Psoas muscle (tissue), 8 donors: ENCODE measurements at places on chromosomes 16 and 17. TPM values are rescaled to one million over a fixed set of nuclear protein-coding genes. Genes with fewer than 3 reads are reported as not detected.
A peak's percentile ranks its signal among the peaks of the same experiment; 100 is the strongest.

DNA sequence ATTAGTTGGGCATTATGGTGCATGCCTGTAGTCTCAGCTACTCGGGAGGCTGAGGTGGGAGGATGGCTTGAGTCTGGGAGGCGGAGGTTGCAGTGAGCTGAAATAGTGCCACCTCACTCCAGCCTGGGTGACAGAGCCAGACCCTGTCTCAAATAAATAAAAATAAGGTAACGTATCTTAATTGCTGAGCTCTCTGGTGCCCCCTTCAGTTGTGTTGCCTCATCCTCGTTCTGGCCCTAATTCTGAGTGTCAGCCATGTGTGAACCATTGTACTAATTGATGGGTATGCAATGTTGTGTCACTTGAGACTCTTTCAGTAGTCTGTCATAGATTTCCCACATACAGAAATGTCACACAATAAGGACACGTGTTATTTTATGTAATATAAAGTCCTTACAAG, 363.1 kb upstream of the RBFOX1 start:
- no peaks in the 10 kb centered on the region for H3K36me3 ChIP-seq
- H3K27me3 ChIP-seq: no peaks in the 10 kb centered on the region

GRCh38 chr17:45369421-45369820, 52.6 kb upstream of the MAP3K14 start:
- H3K36me3 ChIP-seq: no peaks in the 10 kb centered on the region
- no peaks in the 10 kb centered on the region for H3K27me3 ChIP-seq
- H3K4me3 ChIP-seq: no peak overlapping the region
- DNase-seq: no peak
- H3K27ac ChIP-seq: no peak overlapping the region
- peaks cover 26% of the 10 kb centered on the region for H3K4me1 ChIP-seq

- H3K4me3 ChIP-seq: no peak overlapping the region
- H3K27ac ChIP-seq: no peak overlapping the region
- H3K27me3 ChIP-seq: no peaks in the 10 kb centered on the region
- peaks cover 4% of the 10 kb centered on the region for H3K4me1 ChIP-seq
These were observed 100.1 kb upstream of the TOB1 start for GRCh38 chr17:50966163-50966666.

GRCh38 chr16:66197668-66198278, 168.7 kb upstream of the CDH5 start:
- no peak overlapping the region for H3K4me3 ChIP-seq
- H3K27ac ChIP-seq: no peak overlapping the region
- H3K27me3 ChIP-seq: no peaks in the 10 kb centered on the region
- H3K4me1 ChIP-seq: no peaks in the 10 kb centered on the region
- DNase-seq: no peak

GRCh38 chr16:83849421-83849820, 41.6 kb downstream of the HSBP1 start:
- no peak for DNase-seq
- H3K4me3 ChIP-seq: no peak overlapping the region
- H3K4me1 ChIP-seq: no peaks in the 10 kb centered on the region
- no peaks in the 10 kb centered on the region for H3K27me3 ChIP-seq

DNA sequence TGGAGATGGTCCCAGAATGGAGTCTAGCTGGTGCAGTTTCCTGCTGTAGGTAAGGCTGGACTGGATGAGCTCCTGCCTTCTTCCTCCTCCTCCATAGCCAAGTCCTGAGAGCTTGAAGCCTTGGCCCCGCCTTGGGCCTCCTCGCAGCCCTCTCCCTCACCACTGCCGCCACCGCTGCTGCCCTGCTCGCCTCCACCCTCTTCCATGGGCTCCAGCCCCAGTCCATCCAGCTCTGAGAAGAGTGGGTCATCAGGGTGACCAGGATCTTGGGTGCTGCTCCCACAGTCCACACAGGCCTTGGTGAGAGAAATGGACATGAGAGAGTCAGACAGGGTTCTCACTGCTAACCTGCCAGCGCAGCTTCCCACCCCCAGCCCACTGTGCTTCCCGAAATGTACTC, 11.2 kb downstream of the PER1 start:
- DNase-seq: no peak
- H3K27ac ChIP-seq: peak overlapping the region; percentile 93
- peaks cover 33% of the 10 kb centered on the region for H3K4me1 ChIP-seq
- H3K36me3 ChIP-seq: peaks cover 10% of the 10 kb centered on the region

DNA sequence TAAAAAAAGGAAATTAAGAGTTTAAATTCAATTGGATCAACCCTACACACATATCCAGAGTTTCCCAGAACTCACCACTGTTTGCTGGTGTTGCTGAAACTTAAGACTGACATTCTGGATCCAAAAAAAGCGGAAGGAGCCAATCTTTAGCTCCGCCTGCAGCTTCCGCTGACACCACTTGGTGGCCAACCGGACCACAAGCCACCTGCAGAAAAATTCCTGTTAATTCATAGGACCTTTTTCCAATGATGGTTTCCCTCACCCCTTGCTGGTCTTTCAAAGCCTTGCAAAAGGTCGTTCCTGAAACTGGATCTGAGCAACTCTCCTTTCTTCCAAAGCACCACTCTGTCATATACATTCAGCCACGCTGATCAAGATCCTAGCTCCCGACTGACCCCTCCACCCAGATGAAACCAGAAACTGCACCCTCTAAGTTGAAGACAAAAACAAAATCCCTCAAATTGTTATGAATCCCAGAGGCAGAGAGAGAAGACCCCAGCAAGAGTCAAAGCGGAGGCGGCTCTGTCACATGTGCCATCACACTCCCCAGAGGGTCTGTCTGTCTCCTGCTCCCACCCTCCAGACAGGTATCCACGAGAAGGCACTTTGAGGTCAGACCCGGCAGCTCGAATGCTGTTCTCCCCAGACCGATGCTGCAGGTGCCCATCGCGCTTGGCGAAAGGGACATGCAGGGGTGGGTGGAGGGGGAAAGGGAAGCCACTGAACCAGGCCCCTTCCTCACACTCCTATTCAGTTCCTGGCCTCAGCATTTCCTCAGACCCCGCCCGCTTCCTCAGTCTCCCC, 773 bp downstream of the BLTP2 start:
- H3K36me3 ChIP-seq: peaks cover 12% of the 10 kb centered on the region
- peak; percentile 66 for DNase-seq
- peak overlapping the region; percentile 98 for H3K27ac ChIP-seq
- no peaks in the 10 kb centered on the region for H3K27me3 ChIP-seq
- H3K4me3 ChIP-seq: peak overlapping the region; percentile 87
- H3K4me1 ChIP-seq: peaks cover 28% of the 10 kb centered on the region

- DNase-seq: peak; percentile 81
- no peak overlapping the region for H3K4me3 ChIP-seq
- H3K27ac ChIP-seq: no peak overlapping the region
- H3K36me3 ChIP-seq: no peaks in the 10 kb centered on the region
- no peaks in the 10 kb centered on the region for H3K4me1 ChIP-seq
These were observed 331 bp upstream of the CCDC92B start for GRCh38 chr17:2749784-2750181.

KRTAP4-9 gene
- not detected for total RNA-seq

MPV17L gene
- 26.2 TPM for total RNA-seq

TNFRSF17 gene
- not detected for total RNA-seq

OTOP3 gene
- not detected for total RNA-seq
